ENCODE measurements at places on chromosomes 16 and 17.

DNA sequence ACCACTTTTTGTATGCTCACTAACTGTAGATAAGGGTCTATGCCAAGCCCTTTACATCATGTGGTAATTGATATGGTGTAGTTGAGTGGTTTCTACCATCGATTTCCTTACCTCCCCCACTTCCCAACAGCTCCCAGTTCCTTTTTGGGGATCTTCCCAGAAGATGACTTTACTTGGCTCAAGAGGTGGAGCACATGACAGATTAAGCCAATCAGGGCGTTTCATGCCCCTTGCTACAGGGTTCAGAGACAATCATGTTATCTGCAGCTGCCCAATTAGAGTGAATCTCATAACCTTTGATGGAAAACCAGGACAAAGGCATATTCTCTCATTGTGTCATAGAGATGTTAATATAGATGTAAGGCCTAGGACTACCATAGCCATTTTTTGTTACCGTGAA lies 16.2 kb upstream of the BMERB1 start:
- no peak for DNase-seq

DNA sequence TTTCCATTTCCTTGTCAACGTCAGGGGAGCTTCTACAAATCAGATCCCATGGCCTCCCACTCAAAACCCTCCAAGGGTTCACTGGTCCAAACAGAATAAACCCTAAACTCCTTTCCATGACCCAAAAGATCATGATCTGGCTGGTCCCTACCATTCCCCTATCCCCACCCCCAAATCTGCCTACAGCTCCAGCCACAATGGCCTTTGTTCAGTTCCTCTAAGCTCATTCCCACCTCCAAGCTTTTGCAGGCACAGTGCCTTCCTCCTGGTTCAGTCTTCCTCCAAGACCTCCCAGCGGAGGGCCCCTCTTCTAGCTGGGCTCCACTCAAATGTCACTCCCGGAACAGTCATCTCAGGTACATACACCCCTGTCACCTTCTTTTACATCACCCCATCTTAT lies 2.0 kb downstream of the GPRC5B start:
- DNase-seq, result no peak

DNA sequence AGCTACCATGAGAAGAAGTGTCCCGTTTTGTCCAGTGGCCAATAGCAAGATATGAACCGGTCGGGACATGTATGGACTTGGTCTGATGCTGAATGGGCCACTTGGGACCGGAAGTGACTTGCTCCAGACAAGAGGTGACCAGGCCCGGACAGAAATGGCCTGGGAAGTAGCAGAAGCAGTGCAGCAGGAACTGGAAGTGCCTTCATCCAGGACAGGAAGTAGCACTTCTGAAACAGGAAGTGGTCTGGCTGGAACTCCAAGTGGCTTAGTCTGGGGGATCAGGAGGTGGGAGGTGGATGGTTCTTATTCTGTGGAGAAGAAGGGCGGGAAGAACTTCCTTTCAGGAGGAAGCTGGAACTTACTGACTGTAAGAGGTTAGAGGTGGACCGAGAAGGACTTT lies 5.3 kb downstream of the EFNB3 start:
- DNase-seq, result no peak

DNA sequence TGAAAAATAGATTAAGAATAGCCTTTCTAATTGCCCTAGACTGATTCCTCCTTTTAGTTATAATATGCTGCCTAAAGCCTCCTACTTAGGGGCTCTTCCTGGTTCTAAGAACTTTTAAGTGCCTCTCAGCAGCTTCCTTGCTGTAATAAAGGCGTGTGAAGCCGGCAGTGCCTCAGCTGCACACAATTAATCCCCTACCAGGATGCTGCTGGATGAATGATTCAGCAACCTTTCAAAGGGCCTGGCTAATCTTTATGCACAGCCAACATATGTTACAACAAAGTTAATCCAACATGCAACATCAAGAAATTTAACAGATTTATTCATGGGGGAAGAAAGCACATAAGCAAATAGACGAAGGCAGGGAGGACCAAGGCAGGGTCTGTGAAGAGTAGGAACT lies 145.2 kb downstream of the PMP22 start:
- DNase-seq, result no peak

DNA sequence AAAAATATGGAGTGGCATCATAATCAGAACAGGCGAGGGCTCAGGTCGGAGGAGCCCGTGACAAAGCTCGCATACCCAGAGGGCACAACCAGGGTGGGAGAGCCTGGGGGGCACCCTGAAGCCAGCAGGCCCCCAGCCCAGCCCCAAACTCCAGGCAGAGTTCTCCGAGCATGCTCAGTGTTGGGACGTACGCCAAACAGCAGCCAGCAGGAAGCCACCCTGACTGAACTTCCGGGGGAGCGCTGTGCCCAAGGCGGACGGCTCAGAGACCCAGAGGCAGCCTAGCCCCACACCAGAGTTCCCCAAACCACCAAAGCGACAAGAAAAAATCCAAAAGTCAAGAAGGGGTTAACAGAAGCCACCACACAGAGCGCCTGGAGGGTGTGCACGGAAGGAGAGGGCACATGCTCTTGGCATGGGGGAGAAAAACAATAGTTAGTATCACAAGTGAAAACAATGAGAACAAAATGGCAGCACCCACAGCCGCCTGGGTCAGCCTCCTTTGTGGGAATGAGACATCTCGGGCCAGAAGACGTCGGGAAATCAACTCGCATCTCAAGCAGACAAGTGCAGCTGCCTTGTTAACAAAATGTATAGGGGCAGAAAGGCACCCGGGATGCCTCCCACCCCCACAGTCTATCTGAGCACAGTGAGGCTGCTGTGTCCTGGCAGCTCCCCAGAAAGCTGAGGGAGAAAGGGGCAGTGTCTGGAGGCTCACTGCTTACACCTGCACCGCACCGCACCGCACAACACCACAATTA lies 11.9 kb downstream of the EXOC7 start:
- DNase-seq, result no peak

DNA sequence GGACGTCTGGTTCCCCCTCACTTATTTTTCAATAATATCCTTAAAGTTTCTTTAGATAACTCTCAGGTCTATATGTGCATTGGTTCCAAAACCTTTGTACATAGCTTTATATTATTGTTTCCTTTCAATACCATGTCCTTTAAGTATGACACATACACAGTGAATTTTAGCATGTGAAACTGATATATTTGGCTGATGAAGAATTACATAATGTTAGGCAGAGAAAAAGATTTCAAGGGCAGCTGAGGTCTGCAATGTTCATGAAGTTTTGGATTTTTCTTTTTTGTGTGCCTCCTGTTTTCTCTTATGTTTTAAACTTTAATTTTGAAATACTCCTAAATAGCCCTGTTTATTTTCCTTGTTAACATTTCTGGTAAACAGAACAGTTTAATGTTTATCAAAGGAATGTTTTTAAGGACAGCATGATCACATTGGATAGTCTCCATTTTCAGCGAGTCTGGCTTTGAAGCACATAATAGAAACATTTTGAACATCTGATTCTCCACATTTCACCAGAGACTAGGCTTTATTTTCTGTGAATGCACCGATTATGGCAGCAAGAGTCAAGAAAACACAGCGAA lies 32.9 kb upstream of the FBXO47 start:
- DNase-seq, result no peak

- no peak for DNase-seq
Measured at GRCh38 chr17:44147812-44148211, 6.1 kb downstream of the HROB start.

DNA sequence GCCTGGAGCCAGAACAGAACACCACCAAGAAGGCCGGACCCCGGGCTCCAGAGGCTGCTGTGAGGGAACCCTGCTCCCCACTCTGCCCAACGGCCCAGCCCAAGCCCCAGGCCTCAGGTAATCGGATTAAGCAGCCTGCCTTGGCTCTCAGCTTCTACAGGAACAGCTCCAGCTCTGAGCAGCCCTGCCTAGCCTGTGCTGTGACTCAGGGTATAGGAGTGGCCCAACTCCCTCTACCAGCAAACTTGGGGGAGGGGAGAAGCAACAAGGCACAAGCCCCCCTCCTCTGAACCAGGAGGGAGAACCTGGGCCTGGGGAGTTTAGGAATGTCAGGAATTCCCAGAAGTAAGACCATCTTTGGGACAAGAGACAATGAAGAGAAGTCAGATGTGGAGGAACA lies 849 bp upstream of the SOX15 start:
- DNase-seq, result peak; percentile 67

- peak; percentile 17 for DNase-seq
Measured at GRCh38 chr16:20853981-20854620, 46.1 kb downstream of the DCUN1D3 start.

- no peak for DNase-seq
Measured at GRCh38 chr17:79623786-79624717, 13.2 kb upstream of the RBFOX3 start.

GRCh38 chr16:13982451-13982850 lies 62.5 kb downstream of the ERCC4 start:
- no peak for DNase-seq

DNA sequence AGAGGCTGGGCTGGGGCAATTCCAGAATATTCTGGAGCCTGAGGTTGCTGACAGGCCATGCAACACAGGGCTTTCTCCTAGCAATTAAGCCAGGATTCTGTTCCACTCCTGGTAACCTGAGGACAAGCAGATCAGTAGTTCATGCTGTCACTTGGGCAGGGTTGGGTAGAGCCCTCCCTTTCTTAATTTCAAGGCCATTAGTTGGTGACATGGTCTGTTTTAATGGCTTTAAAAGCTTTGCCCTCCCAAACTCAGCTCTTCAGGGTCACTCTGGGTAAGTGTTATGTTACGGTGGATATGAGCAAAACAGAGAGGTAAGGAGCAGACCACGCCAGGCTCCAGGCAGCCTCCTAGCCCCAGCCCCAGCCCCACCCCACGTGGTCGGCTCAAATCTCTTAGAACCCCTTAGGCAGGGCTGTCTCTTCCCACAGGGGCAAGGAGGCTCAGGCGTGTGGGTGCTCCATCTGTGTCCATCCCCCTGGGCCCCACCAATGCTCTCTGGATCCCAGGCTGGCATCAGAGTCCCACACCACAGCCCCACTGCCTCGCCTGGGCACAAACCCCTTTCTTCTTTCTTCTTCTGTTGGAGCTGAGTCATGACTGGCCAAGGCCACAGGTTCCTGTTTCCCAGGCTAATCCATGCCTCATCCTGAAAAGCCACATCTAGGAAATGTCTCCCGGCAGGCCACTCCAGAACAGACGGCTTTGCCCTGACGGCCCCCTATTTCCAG lies 27.5 kb downstream of the CEP295NL start:
- DNase-seq, result peak; percentile 76

- no peak for DNase-seq
Measured at GRCh38 chr16:50888486-50889261, 146.8 kb downstream of the CYLD start.

- DNase-seq, result no peak
Measured at GRCh38 chr17:76826330-76827068, 41.7 kb upstream of the MGAT5B start.

DNA sequence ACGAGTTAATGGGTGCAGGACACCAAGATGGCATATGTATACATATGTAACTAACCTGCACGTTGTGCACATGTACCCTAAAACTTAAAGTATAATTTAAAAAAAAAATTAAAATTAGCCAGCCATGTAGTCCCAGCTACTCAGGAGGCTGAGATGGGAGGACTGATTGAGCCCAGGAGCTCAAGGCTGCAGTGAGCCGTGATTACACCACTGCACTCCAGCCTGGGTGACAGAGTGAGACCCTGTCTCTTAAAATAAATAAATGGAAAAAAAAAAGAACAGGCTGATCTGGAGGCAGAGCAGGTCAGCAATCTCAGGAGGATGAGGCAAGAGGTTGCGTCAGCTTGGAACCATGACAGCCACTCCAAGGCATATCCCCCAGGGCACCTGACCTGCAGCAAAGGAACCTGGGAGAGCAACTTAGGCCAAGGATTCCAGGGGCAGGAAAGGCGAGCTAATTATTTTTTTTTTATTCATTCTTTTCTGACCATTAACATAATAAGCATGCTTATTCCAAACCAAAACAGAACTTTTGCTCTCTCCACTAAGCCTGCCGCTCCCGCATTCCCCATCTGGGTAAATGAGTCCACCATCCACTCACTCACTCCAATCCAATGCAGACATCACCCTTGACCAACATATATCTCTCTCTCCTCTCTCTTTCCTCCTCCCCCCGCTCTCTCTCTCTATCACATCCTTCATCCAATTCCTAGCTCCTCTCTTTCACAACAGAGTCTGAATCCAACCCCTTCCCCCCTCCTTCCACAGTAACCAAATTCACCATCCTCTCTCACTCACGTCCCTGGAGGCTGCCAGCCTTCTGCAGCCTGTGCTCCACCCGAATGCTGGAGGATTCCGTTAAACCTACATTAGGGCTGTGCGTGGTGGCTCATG lies 47.7 kb downstream of the TK2 start:
- peak; percentile 39 for DNase-seq

DNA sequence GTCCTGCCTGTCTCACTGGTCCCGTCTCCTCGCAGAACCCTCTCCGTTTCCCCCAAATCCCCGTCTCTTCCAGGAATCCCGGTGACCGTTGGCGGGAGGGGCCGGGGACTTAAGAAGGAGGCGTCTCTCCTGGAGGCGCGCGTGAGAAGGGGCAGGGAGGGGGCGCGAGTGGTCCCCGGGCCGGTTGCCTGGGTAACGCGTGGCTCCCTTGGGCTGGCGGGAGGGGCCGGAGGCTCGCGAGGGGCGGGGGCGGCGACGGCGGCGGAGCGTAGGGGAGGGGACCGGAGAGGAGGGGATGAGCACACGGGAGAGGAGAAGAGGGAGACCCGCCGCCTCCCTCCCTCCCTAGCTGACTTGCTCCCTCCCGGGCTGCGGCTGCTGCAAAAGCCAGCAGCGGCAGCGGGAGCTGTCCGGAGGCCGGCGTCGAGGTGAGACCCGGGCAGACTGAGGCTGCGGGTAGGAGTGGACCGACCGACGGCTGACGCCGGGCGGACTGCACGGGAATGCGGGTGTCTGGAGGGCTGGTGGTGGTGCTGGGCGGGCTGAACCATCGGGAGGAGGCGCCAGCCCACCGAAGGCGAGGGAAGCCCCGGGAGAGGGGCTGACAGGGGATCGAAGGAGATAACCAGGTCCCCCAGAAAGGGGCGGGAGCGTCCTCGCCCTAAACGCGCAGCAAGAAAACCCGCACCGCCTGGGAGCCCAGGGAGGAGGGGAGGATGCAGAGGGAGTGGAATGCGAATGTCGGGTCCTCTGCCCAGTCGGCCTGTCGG lies at the start of gene PRRT2:
TSS of gene PRRT2 (plus strand) at position 298 of the 770 bp plus-strand sequence. CDS start 862 bp downstream, outside the sequence.
- peak; percentile 37 for DNase-seq

DNA sequence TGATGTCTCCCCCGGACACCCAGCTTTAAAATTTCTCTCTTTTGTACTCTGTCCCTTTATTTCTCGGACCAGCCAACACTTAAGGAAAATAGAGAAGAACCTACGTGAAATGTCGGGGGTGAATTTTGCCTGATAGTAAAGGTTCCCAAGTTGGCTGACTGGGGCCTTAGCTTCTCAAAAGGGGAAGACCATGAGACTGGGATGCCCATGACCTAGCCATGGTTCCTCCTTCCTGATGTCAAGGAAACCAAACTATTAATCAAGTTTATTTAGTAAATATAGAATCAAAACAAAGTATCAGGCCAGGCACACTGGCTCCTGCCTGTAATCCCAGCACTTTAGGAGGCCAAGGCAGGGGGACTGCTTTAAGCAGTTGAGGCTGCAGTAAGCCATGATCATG lies 2.4 kb upstream of the EIF1 start:
- no peak for DNase-seq

DNA sequence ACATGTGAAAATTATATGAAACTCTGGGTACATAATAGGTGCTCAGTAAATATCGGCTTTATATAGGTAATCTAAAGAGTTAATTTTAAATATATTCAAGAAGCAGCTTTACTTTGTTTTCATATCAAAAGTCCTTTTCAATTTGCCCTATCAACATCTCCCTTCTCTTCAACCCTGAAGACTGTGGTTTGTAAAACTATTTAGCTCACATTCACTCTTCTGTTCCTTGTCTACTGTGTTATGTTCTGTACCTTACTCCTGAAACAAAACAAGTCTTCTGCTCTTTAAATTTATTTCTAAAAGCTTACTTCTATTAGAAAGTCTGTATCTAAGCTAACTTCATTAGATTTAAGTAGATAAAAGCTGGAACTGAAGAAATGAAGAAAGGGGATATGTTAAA lies 301.7 kb upstream of the PMFBP1 start:
- no peak for DNase-seq
